NCI-H2171 (cell line): ENCODE measurements at places on chromosomes 5 and 9.

- no peak for DNase-seq
These were observed 68.7 kb upstream of the WDR41 start for GRCh38 chr5:77560677-77561263.

DNA sequence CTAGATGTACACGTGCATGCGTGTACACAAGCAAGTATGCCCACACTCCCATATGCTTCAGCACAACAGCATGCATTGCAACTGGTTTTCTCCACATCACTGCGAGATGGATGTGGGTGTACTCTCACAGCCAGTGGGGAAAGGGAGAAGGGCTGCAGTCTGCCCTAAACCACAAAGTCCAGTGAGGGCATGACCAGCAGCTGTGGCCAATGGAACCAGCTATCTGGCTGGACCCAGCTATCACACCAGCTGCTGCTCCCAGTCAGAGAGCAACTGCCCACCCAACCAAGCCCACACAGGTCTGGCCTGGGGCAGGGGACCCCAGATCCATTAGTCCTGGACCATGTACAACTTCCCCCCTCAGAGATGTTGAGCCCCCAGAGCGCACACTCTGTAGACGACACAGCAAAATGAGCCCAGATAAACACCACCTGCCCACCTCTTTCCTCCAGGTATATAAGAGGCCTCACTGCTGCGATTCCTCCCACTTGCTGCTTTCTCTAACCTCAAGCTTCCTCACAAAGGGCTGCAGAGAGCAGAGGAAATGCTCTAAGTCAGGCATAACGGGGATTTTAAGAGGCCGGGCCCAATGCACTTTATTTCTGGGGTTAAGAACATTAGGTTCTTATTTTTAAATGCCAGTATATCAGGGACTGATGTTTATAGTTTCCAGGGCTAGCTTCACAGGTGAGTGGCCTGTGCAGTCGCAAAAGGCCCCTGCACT lies 39.0 kb downstream of the SHB start:
- no peak for DNase-seq

GRCh38 chr5:93894601-93895354 lies 153.4 kb upstream of the POU5F2 start:
- DNase-seq: no peak

- no peak for DNase-seq
These were observed 44.5 kb downstream of the FBXO10 start for GRCh38 chr9:37531699-37532098.

- DNase-seq: no peak
These were observed 98.2 kb downstream of the TAF11L14 start for GRCh38 chr5:17732351-17732923.

DNA sequence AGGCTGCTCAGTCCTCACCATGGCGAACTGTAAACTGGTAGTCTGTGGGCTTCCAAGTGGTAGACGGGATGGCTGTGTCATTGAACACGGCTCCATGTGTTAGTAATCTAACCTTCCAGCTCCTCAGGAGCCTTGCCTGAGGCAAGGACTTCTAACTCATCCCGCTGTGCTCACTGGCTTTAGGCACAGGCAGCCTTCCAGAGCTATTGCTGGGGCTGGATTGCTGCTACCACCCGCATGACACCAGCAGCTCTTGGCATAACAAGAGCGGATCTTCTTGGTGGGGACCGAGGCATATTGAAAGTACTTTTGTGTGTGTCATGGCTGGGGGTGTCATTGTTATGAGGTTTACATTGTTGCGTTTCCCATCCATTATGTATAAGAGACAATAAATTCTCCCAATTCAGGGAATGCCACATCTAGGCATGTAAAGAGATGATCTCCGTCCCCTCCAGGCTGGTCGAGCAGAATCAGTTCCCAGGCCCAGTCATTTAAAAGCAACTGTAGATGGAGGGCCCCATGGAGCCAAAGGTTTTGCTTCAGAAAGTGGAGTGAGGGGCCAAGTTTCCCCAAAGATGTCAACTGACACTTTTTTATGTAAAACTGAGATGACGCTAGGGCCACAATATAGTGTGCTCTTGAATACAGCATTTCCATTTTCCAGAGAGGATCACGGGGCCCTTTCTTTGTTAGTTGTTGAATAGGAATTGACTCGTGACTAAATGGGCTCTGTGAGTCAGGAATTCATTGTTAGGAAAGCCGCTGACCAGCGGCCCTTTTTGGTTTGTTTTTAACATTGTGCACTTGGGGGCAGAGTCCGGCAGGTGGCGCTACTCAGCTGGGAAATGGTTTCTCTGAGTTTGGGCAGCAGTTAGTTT lies 759.5 kb downstream of the TAF11L14 start:
- DNase-seq: peak; percentile 23

GRCh38 chr9:135029871-135030565 lies 57.5 kb upstream of the OLFM1 start:
- DNase-seq: no peak

- no peak for DNase-seq
These were observed 275.7 kb upstream of the DAB2 start for GRCh38 chr5:39700523-39700922.

GRCh38 chr5:32076699-32077695 lies 97.1 kb downstream of the GOLPH3 start:
- DNase-seq: peak; percentile 55

GRCh38 chr5:135576075-135576599 lies 2.7 kb downstream of the CXCL14 start:
- no peak for DNase-seq

DNA sequence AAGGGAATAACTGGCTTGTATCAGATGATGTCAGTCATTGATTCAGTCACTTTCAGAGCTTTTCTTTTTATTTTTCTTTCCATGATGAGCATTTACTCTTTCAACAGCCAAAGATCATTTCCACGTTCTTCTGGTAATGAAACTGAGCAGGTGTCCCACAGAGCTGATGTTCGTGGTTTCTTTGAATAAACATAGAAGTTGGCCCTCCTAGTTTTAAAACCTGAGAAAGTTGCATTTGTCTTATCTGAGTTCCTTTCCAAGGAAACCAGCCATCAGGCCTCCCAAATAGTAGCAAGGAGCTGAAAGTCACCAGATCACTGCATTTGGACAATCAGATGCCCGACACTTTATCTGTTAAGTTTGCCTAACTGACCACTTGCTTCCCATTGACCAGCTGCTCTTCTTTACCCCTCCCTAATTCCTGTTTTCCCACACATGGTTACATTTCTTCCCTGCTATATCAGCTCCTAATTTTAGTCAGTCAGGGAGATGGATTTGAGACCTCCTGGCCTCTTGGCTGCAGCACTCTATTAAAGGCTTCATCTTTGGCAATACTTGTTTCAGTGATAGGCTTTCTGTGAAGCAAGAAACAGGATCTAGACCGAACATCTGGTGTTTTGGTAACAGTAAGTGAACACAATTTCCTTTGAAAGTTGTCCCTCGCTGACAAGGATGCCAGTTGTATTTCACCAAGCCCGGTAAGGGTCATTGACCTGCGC lies 420.8 kb downstream of the CHSY3 start:
- no peak for DNase-seq

- peak; percentile 27 for DNase-seq
These were observed 1639.4 kb upstream of the C9orf72 start for GRCh38 chr9:29212397-29213387.

DNA sequence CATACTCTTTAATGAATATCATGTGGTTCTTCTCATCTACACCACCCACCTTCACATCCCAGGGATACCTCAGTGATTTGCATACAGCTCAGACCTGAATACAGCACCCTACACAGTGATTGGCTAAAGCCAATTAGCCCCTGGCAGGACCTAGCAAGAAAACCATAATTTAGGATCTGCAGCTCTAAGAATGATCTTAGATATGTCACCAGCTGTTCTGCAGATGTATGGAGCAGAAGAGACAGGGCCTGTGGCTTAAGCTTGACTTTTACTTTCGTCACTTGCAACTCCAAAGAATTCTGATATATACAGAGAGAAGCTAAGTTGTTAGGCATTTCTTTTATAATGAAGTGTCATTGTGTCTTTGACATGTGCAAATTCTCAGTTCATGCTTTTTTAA lies 483.2 kb upstream of the C9orf72 start:
- DNase-seq: no peak

DNA sequence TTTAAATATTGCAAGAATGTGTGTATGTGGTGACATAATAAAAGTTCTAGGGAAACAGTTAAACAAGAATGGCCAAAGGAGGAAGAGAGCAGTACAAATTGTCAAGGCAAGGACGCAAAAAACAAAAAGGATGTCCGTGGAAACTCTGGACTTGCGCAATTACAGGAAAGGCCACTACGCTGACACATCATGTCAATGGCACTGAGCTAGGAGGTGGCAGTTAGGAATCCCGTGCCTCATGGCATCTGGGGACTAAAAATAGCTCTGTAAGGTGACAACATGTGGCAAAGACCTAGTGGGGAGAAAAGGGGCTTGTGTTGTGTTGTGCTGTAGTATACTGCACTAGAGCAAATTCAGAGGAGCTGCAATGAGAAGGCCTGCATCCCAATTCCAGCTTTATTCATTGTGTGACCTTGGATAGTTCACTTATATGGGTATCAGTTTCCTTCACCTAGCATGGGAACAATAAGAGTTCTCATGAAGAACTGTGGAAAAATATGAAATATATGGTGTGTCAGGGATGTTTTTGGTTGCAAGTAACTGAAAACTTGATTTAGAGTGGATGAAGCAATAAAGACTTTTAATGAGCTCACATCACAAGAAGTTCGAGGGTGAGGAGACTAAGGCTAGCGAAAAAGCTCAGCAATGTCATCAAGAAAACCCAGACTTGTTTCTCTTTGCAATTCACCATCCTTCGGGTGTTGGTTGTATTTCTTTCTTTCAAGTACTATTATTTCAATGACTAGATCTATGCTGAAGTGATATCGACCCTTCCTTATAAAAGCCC lies 124.1 kb upstream of the STC2 start:
- DNase-seq: no peak

DNA sequence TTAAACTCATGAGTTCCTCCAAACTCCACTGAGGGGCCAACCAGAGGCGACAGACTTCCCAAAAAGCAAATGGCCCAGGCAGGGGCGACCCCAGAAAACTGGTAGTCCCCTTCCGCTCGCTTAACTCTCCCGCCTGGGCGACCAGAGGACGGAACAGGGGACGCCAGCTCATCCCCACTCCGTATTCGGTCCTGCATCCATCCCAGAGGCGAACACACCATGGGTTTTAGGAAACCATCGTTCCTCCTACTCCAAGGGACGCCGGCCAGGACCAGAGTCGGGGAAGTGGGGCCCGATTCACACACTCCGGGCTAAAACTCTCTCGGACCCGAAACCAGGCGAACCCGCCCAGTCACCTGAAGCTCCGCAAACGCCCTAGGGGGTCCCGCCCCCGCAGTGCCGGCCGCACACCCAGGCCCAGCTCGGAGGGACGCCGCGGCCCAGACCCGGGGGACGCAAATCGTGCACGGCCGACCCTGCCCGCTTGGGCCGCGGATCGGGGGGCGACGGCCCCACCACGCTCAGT lies 478 bp downstream of the TEX10 start:
- peak; percentile 11 for DNase-seq

DNA sequence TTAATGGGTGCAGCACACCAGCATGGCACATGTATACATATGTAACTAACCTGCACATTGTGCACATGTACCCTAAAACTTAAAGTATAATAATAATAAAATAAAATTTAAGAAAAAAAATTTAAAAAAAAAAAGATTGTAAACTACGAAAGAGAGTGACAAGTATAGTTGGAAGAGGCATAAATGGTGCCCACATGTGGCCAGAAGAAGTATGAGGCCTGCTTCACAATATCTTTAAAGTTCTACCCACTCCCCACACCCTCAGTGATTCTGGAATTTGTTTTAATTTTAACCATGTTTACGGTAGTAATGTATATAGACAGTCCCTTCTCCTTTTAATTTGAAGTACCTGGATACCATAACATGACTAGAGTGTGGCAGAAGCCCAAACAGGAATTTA lies 172.7 kb downstream of the CHSY3 start:
- DNase-seq: no peak

DNA sequence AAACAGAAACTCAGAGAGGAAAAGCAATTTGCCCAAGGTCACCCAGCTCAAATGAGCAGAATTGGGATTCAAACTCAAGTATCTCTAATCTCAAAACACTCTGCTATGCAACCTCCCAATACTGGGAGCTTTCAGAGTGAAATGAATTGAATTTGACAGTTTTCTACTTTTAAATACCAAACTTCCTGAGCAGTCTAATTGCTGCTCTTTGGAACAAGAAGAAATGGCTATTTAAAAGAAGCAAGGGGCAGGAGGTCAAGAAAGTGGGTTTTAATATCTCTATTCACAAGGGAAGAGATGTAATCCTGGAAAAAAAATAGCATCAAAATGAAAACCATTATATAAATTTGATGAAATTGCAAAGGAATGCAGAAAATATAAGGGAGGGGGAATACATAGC lies 142.6 kb downstream of the INSYN2B start:
- no peak for DNase-seq

DNA sequence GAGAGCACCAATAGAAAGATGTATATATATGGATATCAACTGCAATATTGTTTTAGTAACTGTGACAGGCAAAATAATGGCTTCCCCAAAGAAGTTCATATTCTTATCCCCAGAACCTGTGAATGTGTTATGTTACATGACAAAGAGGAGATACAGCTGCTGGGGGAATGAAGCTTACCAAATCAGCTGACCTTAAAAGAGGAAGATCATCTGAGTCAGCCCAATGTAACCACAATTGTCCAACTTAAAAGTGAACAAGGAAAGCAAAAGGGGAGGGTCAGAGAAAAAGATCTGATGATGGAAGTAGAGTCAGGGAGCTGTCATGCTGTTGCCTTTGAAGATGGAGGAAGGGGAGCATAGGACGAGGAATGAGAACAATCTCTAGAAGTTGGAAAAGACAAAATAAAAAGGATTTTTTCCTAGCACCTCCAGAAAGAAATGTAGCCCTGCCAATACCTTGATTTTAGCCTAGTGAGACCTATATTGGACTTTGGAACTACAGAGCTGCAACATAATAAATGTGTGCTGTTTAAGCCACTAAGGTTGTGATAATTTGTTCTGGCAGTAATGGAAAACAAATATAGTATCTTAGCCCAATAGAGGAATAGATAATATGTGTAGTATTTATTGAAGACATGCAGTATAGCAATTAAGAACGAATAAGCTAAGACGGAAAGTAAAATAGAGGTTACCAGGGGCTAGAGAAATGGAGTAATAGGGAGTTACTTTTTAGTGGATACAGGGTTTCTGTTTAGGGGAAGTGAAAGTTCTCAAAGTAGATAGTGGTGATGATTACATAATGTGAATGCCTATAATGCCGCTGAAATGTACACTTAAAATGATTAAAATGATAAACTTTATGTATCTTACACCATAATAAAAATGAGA lies 115.9 kb downstream of the PIK3R1 start:
- no peak for DNase-seq

DNA sequence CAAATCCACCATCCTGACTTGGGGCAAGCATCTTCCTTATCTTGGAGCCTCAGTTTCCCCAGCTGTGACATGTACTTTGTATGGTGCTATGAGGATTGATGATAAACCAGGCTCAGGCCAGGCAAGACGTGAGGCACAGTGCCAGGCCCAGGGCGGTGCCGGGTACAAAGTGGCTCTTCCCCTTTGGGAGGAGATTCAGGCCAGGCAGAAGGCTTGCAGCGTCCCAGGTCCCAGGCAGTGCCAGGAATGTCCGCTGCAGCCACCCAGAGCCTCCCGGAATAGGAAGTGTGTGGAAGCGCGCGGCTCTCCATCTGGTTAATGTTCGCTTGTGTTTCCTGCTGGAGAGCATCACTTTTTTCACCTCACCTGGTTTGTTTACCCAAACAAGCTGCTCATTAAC lies 12.6 kb upstream of the DENND1A start:
- DNase-seq: no peak
